Inflammatory macrophage treated with lipopolysaccharide for 1 hour (primary cell): ENCODE measurements at places on chromosomes 1 and 21.
A peak's percentile ranks its signal among the peaks of the same experiment; 100 is the strongest.

DNA sequence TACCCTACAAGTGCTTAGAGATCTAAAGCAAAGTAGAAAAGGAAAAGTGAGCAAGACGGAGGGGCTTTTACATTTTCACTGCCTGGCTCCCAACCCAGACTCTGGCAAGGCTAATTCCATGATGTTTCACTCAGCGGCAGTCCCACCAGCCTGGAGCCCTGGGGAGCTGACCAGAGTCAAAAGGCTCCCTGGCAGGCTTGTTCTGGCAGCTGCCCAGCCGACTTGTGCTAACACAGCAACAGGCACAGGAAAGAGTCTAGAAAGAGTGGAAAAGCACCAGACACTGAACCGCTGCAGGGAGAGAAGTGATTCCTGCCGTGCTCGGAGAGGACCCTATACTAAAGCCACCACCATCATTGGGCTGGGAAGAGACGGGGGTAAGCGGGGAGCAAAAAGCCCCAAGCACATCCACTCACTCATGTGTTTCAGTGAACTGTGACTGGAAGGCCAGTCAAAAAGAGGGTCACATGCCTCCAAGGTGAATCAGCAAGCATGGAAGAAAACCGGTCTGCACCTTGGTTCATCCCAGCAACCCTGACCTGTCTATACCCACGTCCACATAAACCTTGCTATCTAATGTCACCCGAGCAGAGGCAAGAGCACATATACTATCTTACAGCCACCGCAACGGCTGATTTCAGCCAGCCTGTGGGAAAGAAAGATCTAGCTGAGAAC, 8.0 kb downstream of the SMIM12 start:
- no peak for DNase-seq

GRCh38 chr1:111983500-111983899, 6.0 kb downstream of the KCND3 start:
- DNase-seq: no peak

DNA sequence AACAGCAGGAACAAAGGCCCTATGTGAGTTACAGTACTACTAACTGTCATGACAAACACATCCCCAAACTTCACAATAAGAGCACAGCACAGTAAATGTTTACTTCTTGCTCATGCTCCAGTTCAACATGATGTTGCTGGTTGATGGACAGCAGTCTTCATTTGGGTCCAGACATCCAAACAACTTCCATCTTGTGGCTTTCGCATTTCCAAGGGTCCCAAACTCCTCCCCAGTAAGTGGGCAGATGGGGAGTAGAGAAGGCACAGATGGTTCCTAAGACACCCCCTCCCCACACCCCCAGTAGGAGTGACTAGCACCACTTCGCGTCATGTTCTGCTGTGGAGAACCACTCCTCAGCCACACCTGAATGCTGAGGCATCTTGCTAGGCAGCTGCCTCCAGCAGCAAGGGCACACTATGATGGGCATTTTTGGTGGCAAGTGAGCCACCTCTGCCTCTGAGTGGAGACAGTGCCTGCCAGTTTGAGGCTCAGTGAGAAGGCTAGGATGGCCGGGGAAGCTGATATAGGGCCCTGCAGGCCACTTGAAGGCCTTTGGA, 32.7 kb upstream of the CD2 start:
- DNase-seq: no peak

GRCh38 chr1:208537198-208537597, 293.0 kb upstream of the PLXNA2 start:
- DNase-seq: no peak

- no peak for DNase-seq
Observed at GRCh38 chr1:107689159-107689558, 275.8 kb downstream of the VAV3 start.

- DNase-seq: no peak
Observed at GRCh38 chr1:231387770-231388669, 34.1 kb downstream of the EGLN1 start.

DNA sequence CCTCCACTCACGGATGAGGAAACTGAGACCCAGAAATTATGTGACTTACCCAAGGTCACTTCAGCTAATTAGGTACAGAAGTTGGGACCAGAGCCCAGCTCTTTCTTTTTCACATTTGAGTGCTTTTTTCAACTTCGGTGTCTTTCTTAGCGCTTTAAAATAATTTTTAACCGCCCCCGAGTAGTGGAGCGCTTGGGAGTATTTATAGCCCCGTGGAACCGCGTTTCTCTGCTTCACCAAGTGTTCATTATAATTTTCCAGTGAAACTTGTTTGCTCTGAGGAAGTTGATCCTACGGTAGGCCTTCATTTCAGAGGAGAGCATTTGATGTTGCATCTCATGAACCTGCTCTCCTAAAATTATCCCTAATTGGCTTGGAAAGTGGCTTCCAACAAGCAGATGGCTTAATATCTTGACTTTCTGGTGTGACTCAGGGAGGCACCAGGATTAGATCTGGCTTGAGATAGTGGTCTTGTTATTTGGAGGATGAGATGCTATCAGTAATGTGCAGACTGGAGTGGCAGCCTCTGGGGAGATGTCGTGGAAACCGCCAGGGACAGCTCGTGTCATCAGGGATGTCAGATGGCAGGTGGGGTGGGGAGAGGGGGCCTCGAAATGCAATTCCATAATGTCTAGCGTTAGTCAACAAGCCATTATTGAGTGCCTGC, 321.3 kb downstream of the CAMTA1 start:
- no peak for DNase-seq

DNA sequence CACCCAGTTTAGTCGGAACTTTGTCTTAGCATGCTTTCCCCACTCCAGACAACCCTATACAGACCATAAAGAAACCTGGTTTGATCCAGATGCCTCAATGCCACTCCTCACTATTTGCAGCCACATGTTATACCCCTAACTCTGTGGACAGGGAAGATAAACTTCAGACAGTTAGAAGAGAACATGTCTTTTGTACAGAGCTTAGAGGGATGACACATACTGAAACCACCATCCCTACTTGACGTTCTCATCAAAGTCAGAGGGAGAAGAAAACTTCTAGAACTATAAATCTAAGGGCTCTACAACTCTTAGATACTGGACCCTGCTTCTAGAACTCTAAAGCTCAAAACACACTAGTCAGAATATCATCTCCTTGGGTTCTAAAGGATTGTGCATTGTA, 3.7 kb downstream of the SYT6 start:
- no peak for DNase-seq

- DNase-seq: no peak
Observed at GRCh38 chr21:17441370-17441769, 71.5 kb upstream of the CXADR start.

GRCh38 chr1:50268049-50268448, 155.2 kb downstream of the DMRTA2 start:
- DNase-seq: peak; percentile 7

DNA sequence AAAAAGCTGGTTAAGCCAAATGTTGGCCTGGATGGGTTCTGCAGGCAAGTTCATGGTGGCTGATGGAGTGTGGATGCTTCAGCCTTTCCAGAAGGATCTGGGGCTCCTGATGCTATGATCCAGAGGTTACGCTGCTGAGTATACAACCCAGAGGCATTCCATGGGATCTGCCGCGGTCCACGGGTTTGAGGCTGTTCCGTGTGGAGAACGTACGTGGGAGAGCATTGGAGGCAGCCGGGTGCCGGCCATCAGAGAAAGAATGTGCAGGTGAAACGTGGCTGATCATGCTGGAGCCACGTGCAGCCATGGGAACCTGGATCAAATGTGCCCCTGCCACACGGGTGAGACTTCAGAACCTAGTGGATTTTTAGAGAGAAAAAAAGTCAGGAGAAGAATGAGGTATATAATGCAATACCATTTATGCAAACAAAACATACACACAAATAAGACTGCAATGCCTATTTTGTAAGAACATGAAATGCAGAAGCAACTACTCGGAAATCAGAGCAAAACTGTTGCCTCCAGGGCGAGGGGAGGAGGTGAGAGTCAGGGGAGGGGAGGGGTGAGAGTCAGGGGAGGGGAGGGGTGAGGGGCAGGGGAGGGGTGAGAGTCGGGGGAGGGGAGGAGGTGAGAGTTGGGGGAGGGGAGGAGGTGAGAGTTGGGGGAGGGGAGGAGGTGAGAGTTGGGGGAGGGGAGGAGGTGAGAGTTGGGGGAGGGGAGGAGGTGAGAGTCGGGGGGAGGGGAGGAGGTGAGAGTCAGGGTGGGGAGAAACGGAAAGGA, 116.5 kb upstream of the C1orf174 start:
- no peak for DNase-seq

DNA sequence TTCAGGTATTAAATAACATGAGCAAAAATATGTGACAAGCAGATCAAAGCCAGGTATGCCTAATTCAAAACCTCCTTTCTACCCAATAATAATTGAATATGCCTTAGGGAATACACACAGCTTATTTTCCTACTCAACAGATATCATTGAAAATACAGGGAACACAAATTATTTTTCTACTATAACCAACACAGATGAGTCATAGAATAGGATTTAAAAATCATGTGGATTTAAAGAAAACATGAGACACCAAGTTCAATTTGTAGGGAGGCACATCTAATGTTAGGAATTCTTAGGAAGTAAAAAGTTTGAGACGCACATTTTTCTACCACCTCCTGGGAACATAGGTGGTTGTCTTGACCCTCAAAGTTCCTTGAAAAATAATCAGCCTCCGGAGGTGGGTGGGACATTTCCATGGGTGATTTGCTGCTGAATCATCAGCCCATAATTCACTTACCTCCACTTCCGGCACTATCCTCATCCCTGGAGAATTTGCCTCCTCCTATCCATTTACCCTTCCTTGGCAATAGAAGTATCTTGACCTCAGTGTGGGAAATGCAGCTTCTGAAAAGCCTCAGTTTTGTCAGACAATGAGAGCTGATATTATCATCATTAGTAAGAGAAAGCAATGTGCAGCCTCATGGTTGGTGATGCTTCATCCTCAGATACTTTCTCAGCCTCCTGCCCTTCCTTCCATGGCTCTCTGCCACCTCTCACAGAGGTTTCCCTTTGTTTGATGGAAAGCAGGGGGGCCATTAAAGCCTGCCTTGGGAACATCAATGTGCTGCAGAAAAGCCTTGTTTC, 33.5 kb upstream of the RGS4 start:
- DNase-seq: no peak

- no peak for DNase-seq
Observed at GRCh38 chr1:41953291-41953690, 34.6 kb upstream of the HIVEP3 start.

DNA sequence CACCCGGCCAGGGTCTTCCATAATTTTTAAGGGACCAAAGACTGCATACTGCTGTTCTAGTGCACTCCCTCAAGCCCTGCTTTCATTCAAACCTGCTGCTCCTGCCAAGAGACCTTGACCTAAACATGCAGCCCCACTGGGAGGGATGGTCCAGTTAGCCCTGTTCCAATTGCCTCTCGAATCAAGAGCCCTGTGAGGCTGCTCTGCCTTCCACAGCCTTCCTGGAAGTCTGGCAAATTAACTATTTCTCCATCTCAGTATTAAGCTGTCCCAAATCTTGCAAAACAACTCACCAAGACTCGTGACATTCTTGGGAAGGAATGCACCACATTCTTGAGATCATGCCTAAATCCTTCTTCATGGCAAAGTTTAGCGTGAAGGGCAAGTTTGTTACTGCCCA, 231.3 kb downstream of the C1orf94 start:
- no peak for DNase-seq

- DNase-seq: no peak
Observed at GRCh38 chr1:41715441-41716095, 203.2 kb downstream of the HIVEP3 start.

GRCh38 chr1:55640708-55641473, 425.7 kb upstream of the USP24 start:
- DNase-seq: peak; percentile 19

DNA sequence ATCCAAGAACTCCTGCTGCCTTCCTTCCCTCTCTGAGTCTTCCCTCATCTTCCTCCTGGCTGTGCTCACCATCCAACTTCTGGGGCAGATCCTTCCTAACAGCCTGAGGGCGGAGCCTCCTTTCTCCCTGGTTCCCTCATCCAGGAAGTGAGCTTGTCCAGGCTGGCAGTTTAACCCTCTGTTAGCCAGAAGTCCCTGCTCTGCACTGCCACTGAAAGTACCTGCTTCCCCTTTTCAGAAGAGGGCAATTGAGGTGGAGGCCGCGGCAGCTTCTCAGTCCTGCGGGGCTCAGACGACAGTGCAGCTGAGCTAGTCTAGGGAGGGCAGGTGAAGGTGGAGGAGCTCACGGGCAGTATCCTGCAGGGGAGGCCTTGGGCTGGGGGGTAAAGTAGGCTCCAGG, 149.1 kb downstream of the FCRL5 start:
- peak; percentile 22 for DNase-seq

DNA sequence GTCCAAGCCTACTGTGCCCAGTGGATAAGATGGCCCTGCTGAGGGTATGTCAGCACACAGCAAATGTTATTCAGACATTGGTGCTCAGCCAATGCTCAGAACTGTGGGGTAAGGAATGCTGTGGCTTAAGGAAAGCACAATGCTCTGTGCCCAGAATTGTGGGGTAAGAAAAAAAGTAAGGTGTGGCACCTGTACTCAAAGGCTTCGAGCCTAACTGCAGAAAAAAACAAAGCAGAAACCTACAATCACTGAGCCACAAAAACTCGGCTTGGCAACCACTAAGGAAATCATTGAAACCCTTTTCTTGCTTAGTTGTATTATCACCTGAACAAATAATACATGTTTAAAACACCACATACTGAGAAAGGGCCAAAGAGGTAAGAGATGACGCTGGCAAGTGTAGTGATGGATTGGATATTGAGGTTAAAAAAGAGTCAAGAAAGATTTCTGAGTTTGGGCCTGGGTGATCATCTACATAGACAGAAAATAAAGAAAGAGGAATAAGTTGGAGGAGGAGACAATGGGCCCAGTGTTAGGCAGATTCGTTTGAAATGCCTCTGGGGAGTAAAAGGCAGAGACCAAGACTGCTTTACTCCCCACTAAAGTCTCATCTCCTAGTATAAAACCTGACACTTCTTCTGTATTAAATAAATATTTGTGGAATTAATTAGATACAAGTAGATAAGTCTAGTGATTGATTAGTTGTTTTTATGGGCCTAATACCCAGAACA, 25.9 kb upstream of the ATP1A1 start:
- DNase-seq: no peak

GRCh38 chr1:150798525-150798924, 9.5 kb downstream of the CTSK start:
- no peak for DNase-seq

DNA sequence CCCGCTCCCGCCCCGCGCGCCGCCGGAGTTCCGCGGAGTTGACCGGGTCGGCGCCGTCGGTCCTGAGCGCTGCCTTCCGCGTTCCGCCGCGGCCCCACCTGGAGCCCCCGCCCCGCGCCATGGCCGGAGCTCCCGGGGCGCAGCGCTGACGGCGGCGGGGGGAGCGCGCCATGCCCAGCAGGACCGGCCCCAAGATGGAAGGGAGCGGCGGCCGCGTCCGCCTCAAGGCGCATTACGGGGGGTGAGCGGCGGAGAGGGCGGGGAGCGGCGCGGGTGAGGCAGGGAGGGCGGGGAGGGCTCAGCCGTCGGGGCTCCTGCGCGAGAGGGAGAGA, 216 bp downstream of the PRKCZ start:
- no peak for DNase-seq
